ENCODE measurements at places on chromosomes 5 and 9. TPM values are rescaled to one million over a fixed set of nuclear protein-coding genes. Genes with fewer than 3 reads are reported as not detected.
A peak's percentile ranks its signal among the peaks of the same experiment; 100 is the strongest.

DNA sequence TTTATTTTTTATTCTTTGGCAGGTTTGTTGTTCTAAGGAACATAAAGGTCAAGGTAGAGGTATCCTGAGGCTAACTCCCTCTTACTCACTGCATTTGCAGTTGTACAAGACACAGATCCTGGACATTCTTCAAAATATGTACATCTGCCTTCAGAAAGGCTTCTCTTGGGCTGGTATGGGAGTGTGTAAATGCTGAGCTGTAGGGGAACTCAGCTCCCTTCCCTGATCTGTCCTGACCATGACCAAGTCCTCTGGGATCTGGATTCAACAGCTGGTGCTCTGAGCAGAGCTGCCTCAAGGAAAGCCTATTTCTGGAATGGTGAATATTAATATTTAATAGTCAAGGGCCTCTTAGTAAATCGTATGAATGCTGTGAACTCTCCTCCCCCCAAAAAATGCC lies 117.4 kb downstream of the PRKACG start:
- DNase-seq, result no peak

DNA sequence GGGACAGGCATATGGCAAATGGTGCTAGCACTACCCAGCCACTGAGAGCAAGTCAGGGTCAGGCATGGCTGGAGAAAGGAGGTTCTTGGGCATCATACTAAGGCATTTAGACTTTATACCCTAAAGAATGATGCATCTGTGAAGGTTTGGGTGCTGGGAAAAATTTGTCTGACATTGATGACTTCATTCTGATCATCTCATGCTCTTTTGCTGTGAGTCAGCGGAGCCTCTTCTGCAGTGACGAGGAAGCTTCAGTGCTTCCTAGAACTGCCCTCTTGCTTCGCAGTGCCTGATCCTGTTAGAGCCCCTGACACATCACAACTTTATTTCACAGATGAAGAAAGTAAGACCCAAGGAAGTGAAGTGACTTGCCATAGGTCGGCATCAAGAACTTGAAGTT lies 266.6 kb upstream of the GAS1 start:
- DNase-seq, result no peak

GRCh38 chr9:78963911-78964310 lies 607.9 kb upstream of the TLE4 start:
- DNase-seq, result no peak

PCDHA10 gene
- 11.5 TPM for total RNA-seq

GRCh38 chr5:178077751-178078150 lies 35.6 kb upstream of the N4BP3 start:
- DNase-seq, result no peak

GRCh38 chr5:68953231-68953874 lies 140.5 kb upstream of the SLC30A5 start:
- no peak for DNase-seq

GRCh38 chr5:138336952-138337684 lies 948 bp upstream of the FAM53C start:
- no peak for DNase-seq

DNA sequence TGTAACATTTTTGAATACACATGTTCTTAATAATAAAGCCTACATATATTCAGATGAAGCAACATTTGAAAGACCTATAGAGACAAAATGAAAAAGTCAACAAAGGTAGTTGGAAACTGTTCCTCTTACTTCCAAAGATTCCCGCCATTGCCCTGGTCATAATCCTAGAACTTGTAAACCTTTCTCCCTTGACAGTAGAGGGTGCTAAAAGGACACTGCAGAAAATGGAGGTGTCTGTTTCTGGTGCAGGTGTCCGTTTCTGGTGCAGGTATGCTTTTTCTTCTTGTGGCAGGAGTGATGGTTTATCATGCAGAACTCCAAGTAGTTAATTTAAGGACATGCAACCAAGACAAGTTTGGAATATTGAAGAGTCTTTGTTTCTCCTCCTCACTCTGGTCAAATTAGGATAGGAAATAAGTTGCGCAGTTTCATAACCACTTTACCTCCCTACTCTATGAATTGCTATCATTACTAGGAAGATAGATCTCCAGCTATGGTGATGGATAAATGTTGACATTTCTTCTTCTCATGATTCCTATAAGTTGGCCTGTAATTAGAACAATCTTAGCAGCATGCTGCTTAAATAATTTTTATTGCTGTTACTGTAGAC lies 56.0 kb upstream of the FAM174A start:
- DNase-seq, result peak; percentile 2

NTNG2 gene
- total RNA-seq, result 3.0 TPM

- no peak for DNase-seq
Observed at GRCh38 chr5:156589104-156589945, 260.8 kb upstream of the PPP1R2B start.

DNA sequence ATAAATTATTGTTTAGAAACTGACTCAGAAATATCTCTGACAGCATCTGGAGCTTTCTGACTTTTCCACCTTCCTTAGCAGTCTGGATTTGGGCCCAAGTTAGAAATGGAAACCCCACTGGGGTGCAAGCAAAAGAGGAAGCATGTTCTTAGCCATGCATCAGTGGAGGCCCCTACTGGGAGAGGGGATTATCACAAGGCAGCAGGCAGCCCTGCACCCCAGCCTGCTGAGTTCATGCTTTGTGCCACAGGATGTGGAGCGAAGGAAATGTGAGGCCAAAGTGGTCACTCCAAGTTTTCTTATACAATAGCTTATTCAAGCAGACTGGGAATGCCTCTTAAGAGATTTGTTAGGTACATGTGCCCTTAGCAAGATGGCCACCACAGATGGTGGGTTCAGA lies 146.5 kb upstream of the TLX3 start:
- peak; percentile 33 for DNase-seq

PIP5K1B gene
- not detected for total RNA-seq

GRCh38 chr9:109027176-109027575 lies 13.9 kb upstream of the CTNNAL1 start:
- no peak for DNase-seq

PCA3 gene
- total RNA-seq, result not detected

- DNase-seq, result no peak
Observed at GRCh38 chr5:125834438-125835115, 588.6 kb upstream of the GRAMD2B start.

SNX2 gene
- 67.9 TPM for total RNA-seq

- DNase-seq, result no peak
Observed at GRCh38 chr9:136980669-136981478, 1.9 kb upstream of the LCNL1 start.

DNA sequence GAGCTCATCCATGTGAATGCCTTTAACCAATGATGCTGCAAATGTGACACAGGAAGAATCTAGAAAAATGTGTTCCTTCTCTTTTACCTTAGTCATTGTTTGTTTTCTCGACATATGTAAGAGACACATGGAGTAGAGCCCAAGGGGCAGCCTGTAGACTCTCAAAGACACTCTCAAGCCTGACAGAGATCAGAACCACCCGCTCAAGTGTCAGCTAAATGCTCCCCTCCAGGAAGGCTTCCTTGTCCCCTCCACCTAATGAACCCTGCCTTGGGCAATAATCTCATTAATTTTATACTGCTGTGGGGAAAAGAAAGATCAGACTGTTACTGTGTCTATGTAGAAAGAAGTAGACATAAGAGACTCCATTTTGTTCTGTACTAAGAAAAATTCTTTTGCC lies 157.4 kb downstream of the MUSK start:
- DNase-seq, result no peak

GRCh38 chr5:55467862-55468551 lies 66.8 kb downstream of the PLPP1 start:
- DNase-seq, result no peak

FBXL7 gene
- 5.9 TPM for total RNA-seq

DNA sequence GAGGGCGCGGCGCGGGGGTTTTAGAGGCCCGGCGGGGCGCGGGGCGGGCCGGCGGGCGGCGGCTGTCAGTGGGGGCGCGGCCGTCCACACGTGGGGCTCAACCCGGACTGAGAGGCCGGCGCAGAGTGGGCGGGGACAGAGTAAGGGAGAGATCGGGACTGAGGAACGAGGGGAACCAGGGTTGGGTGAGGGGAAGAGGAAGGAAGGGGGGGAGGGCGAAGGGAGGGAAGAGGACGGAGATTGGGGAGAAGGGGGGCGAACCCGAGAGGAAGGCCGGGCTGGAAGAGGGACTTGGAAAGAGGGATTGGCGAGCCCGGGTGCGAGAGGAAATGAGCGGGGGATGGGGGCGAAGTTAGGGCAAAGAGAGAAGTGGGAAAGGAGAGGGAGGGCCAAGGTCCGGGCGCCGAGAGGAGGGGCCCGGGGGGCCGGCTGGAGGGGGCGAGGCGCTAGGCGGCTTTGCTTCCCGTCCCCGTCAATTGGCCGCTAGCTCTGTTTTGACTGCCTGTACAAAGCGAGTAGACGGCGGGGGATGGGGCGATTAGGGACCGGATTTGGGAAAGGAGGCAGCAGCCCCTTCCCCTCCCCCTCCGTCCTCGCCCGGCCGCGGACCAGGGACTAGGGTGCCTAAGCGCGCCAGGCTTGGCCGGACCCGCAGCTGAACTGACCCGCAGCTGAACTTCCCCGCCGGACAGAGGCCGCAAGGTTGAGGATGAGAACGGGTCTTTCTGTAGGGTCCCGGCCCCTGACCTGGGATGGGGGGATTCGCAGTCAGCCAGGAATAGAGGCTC lies 399 bp upstream of the FBN2 start:
- DNase-seq, result peak; percentile 11

NMUR2 gene
- not detected for total RNA-seq

DNA sequence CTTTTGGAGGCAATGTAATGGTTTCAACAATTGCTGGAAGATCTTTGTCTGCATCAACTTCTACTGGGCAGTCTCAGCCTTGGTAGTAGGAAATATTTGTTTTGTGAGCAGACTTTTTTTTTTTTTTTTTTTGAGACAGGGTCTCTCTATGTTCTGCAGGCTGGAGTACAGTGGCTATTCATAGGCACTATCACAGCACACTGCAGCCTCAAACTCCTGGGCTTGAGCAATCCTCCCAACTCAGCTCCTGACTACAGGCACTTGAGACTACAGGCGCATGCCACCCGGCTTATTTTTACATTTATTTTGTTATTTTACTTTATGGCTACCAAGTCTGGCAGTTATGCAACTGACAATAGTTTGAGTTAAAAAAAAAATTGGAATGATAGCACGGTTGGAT lies 187.3 kb downstream of the SNX18 start:
- DNase-seq, result no peak

LRRTM2 gene
- total RNA-seq, result 0.39 TPM
